ENCODE measurements at places on chromosomes 13 and 19.

- DNase-seq: no peak
These were observed 12.4 kb downstream of the DPP9 start for GRCh38 chr19:4711211-4711610.

DNA sequence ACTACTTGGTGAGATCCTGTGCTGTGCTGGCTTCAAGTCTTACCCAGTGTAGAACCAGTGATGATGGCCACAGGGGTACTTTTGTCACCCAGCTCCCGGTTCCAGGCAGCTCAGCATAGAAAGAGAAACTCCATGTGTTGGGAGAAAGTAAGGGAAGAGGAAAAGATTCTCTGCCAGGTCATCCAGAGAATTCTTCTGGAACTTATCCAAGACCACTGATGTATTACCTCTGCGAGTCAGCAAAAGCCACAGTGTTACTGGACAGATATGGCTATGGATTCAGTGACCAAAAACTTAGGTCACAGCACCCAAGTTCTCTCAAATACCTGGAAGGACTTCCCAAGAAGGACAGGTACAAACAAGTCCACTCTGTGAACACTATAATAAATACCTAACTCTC, 399.5 kb upstream of the MIR17HG start:
- DNase-seq: no peak

- no peak for DNase-seq
These were observed 31.9 kb downstream of the SGCG start for GRCh38 chr13:23212671-23213070.

DNA sequence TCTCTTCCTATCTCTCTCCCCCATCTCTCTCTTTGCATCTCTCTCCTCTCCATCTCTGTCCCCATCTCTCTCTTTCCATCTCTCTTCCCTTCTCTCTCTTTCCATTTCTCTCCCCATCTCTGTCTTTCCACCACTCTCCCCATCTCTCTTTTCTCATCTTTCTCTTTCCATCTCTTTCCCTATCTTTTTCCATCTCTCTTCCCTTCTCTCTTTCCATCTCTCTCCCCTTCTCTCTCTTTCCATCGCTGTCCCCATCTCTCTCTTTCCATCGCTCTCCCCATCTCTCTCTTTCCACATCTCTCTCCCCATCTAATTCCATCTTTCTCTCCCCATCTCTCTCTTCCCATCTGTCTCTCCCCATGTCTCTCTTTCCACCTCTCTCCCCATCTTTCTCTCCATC, 24.5 kb downstream of the ADGRE3 start:
- DNase-seq: no peak

DNA sequence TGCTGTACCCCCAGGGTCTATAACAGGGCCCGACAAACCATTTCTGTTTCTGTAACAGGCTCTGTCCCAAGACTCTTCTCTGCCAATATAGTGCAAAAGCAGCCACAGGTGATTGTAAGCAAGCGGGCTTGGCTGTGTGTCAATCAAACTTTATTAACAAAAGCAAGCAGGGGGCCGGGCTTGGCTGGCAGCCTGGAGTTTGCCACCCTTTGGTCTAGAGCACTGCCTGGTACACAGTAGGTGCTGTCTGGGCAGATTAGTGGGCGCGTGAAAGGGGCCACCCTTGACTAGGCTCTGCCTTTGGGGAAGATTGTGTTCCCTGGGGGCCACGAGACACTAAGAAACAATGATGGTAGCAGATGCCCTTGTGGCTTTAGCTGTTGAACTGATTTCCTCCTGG, 27.4 kb downstream of the CCL25 start:
- DNase-seq: no peak

GRCh38 chr13:28423010-28423409, 71.9 kb downstream of the FLT1 start:
- DNase-seq: peak; percentile 72

- no peak for DNase-seq
These were observed 99.4 kb upstream of the FNDC3A start for GRCh38 chr13:48876289-48876688.

GRCh38 chr13:39244561-39245230, 206.4 kb downstream of the NHLRC3 start:
- no peak for DNase-seq

Data from Right ventricle myocardium inferior (tissue), 1 donor.